ENCODE measurements at places on chromosomes 7 and 10.
A peak's percentile ranks its signal among the peaks of the same experiment; 100 is the strongest.

DNA sequence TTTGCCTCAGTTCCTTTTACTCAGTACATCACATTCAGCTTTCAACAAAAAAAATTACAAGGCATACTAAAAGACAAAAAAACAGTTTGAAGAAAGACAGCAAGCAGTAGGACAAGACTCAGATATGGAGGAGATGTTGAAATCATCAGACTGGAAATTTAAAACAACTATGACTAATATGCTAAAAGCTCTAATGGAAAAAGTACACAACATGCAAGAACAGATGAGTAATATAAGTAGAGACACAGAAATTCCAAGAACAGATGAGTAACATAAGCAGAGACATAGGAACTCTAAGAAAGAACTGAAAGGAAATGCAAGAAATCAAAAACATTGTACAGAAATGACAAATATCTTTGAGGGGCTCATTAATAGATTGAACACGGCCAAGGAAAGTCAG is 402.6 kb downstream of the NEBL start:
- DNase-seq = no peak

DNA sequence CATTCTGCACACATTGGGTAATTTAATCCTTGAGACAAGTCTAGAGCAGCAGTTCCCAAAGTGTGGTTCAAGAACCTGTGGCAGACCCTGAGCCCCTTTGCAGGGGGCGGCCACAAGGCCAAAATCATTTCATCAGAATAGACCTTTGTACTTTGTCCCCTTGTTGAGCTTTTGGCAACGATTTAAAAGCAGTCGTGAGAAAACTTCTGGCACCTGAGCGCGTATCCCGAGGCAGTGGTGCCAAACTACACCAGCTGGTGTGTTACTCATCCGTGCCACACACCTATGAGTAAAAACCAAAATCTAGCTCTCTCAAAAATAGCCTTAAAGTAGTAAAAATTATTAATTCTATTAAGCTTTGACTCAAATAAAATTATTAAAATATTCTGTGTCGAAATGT is 306.8 kb downstream of the SDK1 start:
- no peak for DNase-seq

DNA sequence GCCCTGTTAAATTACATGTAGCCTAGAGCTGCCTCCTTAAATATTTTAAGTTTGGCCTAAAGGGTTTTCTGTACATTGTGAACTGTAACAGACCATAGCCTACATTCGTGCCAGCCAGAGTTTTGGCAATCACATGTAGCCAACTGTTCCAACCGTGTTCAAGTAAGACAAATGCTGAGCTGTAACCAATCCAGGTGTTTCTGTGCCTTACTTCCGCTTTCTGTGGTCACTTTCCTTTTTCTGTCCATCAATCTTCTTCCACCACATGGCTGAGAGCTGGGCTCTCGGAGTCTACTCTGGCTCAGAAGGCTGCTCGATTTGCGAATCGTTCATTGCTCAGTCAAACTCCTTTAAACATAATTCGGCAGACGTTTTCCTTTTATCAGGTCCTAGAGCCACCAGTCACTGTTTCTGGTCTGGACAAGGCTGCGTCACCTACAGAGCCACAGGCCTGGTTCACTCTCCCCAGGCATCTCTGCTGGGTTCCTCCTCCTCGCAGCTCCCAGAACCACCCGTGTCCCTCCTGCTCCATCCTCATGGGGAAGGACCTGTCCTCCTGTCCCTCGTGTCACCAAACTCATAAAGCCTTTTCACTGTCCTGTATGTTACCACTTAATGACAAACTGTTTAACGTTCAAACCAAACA is 158.0 kb upstream of the RHEB start:
- no peak for DNase-seq

GRCh38 chr7:7327423-7327822 is 145.1 kb downstream of the C1GALT1 start:
- DNase-seq = no peak

DNA sequence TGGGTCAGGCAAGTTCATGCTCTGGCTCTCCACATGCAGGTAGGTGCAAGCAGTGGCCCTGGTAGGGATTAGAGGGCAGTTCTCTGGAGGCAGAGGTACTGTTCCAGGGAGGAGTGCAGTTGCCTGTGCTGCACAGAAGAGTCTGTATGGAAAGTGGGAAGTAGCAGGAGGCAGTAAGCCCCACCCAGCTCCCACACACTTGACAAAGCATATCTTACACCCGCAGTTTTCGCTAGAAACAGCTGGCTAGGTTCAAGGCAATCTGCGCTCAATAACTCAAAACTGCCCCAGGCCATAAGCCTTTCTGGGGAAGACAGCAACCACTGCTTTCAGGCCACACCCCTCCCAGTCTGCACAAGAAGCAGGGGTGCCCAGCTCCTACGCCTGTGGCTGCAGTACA is 33.1 kb upstream of the ARMC3 start:
- DNase-seq = no peak

DNA sequence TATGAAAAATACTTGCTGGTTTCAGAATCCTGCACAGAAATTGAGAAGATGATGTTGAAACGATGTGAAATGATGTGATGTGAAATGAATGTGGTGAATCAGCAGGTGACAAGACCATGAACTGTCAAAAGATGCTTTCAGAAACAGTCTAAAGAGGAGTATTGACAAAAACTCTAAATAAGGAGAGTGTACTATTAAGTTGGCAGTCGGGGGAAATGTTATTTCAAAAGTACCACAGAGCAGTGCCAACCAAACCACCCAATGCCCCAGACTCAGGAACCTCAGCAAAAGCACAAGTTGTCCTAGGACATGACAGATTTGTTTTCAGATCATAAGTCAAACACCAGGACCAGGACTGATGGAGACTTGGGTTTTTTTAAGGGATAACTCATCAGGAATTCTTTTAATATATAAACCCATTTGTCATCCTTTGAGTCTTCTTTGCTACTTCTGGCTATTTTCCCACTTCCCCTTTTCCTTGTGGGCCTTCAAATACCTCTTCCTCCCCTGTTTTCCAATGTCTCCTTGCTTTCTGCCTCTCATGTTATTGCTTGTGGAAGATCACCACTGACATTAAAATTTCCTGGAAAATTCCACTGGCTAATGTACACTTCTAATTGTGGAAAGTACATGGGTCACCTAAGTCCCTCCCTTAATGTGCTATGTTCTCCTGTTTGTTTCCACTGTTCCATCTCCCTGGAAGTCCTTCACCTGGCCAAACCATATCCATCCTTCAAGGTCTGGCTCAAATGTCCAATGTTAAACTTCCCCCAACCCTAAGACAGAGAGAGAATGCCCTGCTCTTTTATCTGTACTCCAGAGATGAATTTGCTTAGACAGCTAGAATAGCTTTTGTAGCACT is 10.2 kb upstream of the PPP1R3C start:
- DNase-seq = peak; percentile 26

DNA sequence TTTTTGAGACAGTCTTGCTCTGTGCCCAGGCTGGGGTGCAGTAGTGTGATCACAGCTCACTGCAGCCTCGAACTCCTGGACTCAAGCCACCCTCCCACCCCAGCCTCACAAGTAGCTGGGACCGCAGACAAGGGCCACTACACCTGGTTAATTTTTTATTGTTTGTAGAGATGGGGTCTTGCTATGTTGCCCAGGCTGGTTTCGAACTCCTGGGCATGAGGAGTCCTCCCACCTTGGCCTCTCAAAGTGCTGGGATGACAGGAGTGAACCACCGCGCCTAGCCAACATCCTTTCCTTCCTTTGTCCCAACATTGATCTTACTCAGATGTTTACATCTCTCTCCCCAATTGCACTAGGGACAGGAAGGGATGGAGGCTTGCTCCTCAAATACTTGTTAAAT is 3.3 kb downstream of the GTF2IRD1 start:
- no peak for DNase-seq

DNA sequence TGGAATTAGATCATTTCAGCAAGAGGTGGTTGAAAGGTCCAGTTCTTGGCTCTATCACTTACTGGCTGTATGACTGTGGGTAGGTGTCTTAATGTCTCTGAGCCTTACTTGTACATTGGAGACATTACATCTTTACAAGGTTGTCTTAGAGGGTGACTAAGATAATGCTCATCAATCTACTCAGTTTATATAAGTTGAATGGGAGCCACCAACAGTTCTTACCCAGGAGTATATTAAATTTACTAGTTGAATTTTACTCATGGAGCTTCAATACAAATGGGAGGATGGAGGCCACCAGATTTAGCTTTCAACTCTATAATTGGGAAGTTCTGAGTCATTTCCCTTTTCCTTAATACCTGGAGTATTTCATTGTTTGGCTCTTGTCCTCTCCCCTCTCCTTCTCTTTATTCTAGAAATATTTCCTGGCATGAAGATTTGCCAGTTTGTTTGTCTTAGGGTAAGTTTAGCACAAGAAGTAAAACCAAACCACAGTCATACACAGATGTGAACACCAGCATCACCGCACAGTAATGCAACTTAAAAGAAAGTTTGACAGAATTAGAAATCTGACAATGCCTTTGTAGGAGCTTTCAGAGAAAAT is 222.8 kb downstream of the LRMDA start:
- no peak for DNase-seq

DNA sequence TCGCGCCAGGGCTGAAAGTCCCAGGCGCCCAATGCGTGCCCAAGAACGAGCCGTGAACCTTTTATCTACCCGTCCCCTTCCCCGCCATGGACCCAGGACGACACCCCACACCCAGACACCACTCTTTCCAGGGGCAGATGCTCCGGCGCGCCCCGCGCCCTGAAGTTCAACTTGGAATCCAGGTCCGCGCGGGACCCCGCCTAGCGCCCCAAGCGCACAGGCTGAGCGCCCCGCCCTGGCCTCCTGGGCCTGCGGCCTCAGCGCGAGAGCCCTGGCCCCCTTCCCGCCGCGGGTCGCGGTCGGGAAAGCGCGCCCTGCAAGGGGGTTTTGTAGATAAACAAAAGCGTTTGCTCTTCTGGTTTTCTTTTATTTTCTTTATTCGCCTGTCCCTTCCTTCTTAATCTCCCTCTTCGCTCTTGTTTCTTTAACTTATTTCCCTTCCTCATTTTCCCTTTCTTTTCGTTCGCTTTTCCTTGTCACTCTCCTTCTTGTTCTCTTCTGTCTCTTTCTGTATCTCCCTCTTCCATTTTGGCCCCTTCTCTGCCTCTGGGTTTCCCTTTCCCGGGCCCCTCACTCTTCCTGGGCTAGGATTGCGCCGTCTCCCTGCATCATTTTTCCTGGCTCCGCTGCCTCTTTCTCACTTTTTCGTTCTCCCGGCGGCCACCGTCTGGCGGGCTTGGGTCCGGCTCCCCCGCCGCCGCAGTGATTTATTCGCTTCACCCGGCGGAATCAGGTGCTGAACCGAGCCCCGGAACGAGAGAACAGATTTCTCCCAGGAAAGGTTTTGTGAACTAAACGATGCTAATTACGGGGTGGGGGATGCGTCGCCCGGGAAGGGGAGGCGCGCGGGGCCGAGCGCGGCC is 15.3 kb upstream of the PAX2 start:
- DNase-seq = peak; percentile 62

DNA sequence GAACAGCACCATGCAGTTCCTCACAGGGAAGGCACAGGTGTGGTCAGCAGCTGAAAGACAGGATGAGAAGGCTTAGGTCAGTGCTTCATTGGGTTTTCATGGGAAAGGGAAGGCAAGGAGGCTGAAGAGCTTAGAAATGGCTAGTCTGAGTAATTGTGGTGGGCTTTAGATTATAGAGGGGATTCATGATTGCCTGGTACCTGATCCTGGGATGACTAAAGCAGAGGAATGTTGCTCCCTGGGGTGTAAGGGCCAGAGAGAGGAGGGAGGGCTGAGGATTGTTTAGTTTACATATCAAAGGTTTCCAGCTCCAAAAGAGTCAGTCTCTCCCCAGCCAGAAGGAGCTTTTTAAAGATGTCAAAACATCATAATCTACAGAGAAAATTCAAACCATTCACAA is 396.3 kb upstream of the POM121L12 start:
- no peak for DNase-seq

DNA sequence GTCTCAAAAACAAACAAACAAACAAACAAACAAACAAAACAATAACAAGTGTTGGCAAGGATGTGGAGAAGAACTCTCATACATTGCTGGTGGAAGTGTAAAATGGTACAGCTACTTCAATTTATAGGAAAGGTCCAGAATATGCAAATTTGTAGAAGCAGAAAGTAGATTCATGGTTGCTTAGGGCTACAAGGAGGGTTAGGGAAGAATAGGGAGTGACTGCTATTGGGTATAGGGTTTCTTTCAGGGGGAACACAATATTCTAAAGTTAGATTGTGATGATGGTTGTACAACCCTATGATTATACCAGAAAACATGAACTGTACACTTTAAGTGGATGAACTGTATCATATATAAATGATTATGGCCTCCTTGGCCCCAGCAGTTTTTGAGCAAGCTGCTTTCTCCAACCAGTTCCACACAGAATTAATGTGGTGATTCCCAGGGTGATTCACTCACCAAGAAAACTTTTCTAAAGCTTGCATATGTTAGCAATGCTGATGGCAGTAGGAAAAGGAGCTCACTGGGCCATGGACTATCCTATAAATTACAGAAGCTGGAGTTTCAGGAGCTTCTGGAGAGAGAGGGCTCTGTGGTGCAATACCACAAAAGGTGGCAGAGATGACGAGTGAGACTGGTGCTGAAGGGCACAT is 52.8 kb upstream of the KCNIP2 start:
- no peak for DNase-seq

DNA sequence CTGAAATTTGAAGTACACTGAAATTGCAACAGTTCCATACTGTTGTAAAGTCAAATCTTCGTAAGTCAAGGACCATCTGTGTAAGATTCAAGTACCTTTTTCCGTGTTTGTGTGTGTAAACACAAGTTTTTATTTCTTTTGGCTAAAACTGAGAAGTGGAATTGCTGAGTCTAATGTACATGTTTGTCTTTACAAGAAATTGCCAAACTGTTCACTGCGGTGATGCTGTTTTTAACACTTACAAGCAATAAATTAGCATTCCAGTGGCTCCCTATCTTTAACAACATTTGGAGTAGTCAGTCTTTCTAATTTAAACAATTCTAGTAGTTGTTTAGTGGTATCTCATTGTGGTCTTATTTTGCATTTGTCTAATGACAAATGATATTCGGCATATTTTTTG is 23.3 kb downstream of the CALD1 start:
- DNase-seq = no peak

DNA sequence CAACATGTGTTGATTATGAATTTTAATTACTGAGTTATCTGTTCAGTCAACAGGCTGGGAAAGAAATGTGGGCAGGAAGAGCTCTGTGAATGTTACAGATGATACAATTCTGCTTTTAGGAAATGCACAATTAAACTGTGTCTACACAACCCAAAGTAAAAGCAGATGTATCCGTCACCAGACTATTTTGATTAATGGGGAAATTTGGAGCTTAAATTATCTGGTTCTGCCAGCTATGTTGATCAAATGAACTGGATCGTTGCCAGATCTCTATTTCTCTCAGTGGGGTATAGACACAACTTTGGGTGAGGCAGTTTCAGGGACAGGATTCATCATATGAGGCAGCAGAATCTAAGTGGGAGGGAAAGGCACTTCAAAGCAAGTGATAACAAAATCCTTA is 136.5 kb downstream of the NEUROD6 start:
- no peak for DNase-seq

GRCh38 chr10:32226624-32227023 is 120.3 kb downstream of the EPC1 start:
- no peak for DNase-seq

All from ACHN (cell line).